ENCODE measurements at places on chromosomes 16 and 17.
A peak's percentile ranks its signal among the peaks of the same experiment; 100 is the strongest.

- no peak for DNase-seq
Measured at GRCh38 chr17:64084940-64085649, 44.8 kb downstream of the ERN1 start.

DNA sequence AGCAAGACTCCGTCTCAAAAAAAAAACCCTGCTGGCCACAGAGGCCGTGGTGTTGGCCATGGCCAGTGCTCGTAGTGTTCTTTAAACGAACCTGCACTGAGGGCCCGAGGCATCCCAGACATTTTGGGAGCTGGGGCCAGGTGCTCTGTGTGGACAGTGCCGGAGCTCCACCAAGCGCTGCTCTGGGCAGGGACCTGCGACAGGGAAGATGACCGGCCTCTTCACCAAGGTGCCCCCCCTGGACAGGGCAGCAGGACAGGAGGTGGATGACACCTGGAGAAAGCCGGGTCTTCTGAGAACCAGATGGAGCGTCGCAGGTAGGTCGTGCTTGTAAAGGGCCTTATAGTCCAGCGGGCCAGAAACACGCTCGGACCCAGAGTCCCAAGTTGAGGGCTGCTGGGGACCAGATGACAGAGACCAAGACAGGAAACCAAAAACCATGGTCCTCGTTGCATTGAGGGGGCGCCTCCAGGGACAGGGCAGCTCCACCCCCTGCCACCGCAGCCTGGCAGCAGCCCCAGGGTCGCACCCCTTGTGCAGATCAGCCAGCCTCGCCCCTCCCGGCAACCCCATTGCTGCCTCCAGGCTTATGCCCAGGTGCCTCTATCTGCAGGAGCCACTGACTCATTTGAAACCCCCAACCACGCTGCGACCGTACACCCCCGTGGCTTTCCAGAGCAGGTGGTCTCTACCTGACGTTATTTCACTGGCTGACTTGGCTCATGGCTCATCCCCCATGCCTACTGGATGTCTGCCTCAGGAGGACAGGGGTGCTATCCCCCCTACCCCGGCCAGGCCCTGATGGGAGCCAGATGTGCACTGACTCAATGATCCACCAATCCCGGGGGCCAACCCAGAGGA is 4.2 kb upstream of the NTN3 start:
- no peak for DNase-seq

DNA sequence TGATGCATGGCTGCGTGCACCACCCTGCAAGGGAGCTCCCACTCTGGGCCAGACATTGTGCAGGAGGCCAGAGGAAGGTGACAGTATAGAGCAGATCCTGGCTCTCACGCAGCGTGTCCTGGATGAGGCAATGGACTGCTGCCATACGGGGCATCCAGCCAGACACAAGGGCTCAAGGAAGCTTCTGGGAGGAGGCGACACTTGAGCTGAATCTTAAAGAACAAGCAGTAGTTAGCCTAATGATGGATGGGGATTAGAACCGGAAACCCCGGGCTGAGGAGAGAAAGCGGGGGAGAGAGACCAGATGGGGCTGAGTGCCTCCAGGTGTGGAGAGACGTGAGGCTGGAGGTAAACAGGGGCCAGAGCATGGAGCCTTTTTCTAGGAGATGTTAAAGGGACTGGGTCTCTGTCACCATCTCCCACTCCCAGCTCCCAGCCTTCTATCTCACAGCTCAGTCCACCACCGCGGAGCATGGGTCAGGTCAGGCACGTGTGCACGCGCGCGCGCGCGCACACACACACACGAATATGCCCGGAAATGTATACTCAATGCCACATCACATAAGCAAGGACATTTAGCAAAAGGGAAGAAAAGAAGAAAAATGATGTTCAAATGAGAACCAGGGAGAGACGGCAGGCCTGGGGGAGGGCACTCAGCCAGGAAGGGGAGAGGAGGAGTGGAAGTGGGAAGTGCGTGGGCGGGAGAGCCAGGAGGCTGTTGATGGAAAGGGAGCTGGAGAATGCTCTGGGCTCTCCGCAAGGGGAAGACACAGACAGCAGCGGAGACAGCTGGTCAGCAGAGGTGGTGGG is 46.3 kb downstream of the CCDC42 start:
- no peak for DNase-seq

DNA sequence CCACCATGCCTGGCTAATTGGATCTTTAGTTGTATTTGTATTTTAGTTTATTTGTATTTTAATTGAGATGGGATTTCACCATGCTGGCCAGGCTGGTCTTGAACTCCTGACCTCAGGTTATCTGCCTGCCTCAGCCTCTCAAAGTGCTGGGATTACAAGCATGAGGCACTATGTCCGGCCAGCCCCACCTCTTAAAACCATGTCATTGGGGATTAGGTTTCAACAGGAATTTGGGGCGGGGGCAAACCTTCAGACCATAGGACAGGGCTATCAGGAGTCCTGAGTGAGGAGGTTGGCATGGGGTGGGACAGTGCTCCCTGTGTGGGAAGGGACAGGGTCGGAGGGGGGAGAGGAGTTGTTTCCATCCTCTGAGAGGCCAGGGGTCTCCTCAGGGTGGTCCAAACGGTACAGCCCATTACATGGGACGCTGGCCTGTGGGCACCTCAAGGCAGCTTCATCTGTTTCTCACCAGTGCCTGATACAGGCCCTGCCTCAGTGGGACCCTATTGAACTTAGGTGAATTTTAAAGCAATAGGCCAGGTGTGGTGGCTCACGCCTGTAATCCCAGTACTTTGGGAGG is 21.6 kb downstream of the GAA start:
- no peak for DNase-seq

DNA sequence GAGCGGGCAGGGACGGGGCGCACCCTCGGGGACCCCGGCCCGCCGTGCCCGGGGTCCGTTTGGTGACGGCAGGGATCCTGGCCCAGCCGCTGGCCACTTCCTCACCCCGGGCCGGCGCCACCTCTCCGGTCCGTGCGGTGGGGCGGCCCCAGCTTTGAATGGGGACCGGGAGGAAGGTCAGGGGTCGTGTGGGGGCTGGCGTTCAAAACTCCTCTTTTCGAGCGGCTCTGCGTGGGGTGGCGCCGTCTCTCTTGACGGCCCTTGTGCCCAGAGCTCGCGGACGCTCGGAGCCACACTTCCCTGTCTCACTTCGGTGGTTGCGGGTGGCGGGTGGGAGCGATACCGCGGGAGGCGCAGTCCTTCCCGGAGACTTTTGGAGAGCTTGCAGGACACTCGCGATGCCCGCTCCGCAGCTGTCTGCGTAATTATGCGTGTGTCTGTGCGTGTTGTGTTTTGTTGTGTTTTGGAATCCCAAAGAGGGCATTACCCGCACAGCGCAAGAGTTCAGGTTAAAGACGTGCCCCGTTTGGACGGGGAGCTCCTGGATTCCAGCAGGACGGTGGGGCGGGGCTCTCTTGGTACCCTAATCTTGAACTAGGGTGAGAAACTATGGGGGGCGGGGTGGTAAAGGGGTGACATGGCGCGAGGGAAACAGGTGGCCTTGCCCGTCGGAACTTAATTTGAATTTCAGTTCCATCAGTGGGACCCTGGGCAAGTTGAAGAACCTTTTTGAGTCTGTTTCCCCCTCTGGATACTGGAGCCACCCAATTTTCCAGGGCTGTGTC is 637 bp downstream of the PLCG2 start:
- no peak for DNase-seq

GRCh38 chr16:70659953-70660671 is 13.8 kb downstream of the IL34 start:
- DNase-seq: no peak

- DNase-seq: no peak
Measured at GRCh38 chr17:73640691-73641090, 3.6 kb downstream of the SDK2 start.

DNA sequence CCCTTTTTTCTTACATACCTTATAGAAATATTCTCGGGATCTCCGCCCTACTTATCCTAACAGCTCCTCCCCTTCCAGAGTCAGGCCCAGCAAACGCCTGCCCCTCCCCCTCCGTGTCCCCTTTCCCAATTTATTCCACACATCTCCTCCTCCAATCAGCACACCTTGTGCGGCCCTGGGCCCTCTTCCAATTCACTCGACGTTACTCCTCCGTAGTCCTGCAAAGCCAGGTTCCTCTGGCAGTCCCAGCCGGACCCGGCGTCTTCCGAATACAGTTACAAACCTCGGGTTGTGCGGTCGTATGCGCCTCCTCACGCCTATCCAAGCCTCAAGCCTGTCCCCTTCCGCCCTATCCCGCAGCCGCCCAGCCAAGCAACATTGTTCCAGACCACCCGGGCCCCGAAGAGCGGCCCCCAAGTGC is 677 bp downstream of the CBX1 start:
- peak; percentile 17 for DNase-seq

GRCh38 chr17:79970576-79971068 is 65.0 kb downstream of the TBC1D16 start:
- DNase-seq: no peak

- DNase-seq: no peak
Measured at GRCh38 chr17:16423226-16423872, 8.0 kb downstream of the TRPV2 start.

DNA sequence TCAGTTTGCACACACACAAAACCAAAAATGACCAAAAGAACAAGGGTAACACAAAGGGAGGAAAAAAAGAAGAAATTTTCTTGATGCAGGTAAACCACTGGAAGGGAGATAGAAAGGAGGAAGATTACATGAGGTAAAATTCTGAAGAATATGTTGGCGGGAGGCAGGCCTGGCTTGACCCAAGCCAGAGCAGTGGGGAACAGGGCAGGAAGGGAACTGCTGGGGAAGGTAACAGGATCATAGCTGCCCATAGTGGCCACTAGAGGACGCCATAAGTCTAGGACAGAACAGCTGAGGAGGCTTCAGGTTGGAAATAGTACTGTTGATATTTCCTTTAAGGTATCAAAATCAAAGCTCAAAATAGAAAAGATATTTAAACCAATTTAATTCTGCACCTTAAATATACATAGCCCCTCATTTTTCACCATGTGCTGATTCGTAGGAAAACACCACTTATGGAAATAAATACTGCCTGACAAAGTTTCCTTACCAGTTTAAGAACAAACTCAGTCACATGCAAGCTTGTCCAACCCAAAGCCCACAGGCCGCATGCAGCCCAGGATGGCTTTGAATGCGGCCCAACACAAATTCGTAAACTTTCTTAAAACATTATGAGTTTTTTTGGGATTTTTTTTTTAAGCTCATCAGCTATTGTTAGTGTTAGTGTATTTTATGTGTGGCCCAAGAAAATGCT is 15.5 kb downstream of the VPS35 start:
- DNase-seq: no peak

GRCh38 chr16:25010542-25010941 is 4.6 kb downstream of the ARHGAP17 start:
- no peak for DNase-seq

- DNase-seq: no peak
Measured at GRCh38 chr16:17803625-17804410, 333.1 kb upstream of the XYLT1 start.

- no peak for DNase-seq
Measured at GRCh38 chr16:1876468-1876867, 4.5 kb upstream of the MEIOB start.

Measured in NCI-H1048 (cell line).